ENCODE measurements at places on chromosomes 2 and 18. TPM values are rescaled to one million over a fixed set of nuclear protein-coding genes. Genes with fewer than 3 reads are reported as not detected.

DNA sequence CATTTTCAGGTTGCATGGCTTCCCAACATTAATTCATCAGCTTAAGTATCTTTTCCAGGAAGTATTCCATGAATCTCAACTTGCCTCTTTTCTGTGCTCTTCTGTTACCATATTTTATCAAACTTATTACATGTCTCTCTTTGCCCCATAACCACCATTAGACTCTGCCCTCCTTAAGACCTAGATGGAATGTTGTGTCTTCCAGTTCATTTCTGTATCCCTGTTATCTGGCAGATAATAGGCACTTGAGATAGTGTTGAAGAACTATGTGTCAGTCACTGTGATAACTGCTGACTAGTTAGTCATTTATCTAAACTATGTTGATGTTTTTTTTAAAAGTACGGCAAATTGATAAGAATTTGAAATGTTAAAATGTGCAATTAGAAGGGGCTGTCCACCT lies 41.8 kb downstream of the GLS start:
- no peaks in the 10 kb centered on the region for H3K4me1 ChIP-seq
- DNase-seq, result no peak
- peaks cover 24% of the 10 kb centered on the region for H3K36me3 ChIP-seq
- no peaks in the 10 kb centered on the region for H3K27me3 ChIP-seq
- no peak overlapping the region for H3K27ac ChIP-seq

GRCh38 chr2:204177251-204177976 lies 240.9 kb downstream of the ICOS start:
- peaks cover 11% of the 10 kb centered on the region for H3K27me3 ChIP-seq
- no peaks in the 10 kb centered on the region for H3K36me3 ChIP-seq
- no peak for DNase-seq
- no peak overlapping the region for H3K4me3 ChIP-seq
- H3K27ac ChIP-seq, result no peak overlapping the region

The CIDEA gene
- not detected for polyA plus RNA-seq

The TUBB6 gene
- polyA plus RNA-seq, result 1,040 TPM

GRCh38 chr2:44934038-44934982 lies 7.2 kb upstream of the SIX3 start:
- H3K27ac ChIP-seq, result no peak overlapping the region
- no peak overlapping the region for H3K4me3 ChIP-seq
- no peaks in the 10 kb centered on the region for H3K4me1 ChIP-seq
- no peaks in the 10 kb centered on the region for H3K36me3 ChIP-seq

DNA sequence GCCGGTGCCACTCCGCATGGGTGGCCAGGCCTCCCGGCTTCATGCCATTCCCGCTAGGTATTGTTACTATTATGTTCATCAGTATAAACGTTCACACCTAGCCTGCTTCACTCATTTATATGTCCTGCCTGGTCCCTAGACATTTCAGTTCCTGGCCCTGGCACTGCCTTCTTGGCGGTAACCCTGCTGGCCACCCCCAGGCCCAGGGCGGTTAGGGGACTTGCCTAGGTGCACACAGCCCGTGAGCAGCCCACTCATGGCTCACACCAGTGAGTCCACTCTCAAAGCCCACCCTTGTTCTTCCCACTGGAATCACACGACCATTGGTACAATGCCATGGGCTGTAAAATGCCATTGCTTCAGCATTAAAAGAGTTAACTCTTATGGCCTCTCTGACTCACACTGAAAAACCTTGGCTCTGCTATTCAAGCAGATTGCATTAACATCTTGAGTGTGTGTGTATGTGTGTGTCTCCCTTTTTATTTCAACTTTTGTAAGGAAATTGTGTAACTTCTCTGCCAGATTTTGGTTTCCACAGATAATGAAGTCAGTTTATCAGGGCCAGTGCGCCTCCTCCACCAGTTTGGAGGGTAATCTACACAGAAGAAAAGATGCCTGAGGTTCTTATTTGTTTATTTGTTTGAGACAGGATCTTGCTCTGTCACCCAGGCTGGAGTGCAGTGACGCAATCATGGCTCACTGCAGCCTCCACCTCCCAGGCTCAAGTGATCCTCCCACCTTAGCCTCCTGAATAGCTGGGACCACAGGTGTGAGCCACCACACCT lies 74.2 kb downstream of the RAB31 start:
- peaks cover 7% of the 10 kb centered on the region for H3K4me1 ChIP-seq
- H3K4me3 ChIP-seq, result no peak overlapping the region
- H3K27me3 ChIP-seq, result no peaks in the 10 kb centered on the region

- DNase-seq, result peak; percentile 87
- H3K27me3 ChIP-seq, result no peaks in the 10 kb centered on the region
- H3K27ac ChIP-seq, result no peak overlapping the region
Observed at GRCh38 chr2:43707255-43708015, 31.2 kb upstream of the C1GALT1C1L start.

DNA sequence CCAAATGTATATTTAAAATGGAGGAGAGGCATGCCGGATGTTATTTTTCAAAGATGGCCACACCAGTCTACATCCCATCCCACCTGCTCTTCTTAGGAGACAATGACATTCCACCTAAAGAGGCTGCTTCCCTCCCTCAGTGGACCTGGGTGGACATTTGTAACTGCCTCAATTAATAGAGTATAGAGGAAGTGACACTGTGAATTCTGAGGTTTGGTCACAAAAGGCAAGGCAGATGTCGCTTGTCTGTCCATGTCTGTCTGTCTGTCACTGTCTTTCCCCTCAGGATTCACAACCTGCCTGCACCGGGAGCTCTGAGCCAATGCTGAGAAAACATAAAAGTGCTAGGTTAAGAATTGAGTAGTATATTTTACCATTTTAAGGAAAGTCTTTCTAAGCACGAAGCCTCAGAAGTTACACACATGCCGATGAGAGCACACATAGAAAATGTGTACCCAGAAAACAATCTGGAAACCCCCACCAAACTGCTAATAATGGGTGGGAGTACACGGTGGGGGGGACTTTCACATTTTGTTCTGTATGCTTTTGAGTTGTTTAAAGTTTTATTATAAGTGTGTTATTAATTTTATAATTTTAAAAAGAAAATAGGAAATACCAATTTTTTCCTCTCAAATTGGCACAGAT lies 21.0 kb downstream of the MIB1 start:
- H3K27me3 ChIP-seq, result no peaks in the 10 kb centered on the region
- DNase-seq, result no peak
- H3K27ac ChIP-seq, result no peak overlapping the region
